ENCODE measurements at places on chromosomes 13 and 19. TPM values are rescaled to one million over a fixed set of nuclear protein-coding genes. Genes with fewer than 3 reads are reported as not detected.

Gene PSG7
- not detected for total RNA-seq

DNA sequence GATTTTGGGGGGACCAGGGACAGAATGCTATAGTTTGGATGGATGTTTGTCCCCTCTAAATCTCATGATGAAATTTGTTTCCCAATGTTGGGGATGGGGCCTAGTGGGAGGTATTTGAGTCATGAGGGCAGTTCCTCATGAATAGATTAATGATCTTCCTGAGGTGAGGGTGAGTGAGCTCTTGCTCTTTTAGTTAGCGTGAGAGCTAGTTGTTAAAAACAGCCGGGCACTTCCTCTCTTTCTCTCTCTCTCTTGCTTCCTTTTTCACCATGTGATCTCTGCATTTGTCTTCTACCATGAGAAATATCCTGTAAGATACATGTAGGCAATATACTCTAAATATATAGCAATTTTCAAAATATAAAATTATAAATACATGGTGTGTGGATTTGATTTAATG lies 290.8 kb upstream of the PCDH9 start:
- no peak for DNase-seq

DNA sequence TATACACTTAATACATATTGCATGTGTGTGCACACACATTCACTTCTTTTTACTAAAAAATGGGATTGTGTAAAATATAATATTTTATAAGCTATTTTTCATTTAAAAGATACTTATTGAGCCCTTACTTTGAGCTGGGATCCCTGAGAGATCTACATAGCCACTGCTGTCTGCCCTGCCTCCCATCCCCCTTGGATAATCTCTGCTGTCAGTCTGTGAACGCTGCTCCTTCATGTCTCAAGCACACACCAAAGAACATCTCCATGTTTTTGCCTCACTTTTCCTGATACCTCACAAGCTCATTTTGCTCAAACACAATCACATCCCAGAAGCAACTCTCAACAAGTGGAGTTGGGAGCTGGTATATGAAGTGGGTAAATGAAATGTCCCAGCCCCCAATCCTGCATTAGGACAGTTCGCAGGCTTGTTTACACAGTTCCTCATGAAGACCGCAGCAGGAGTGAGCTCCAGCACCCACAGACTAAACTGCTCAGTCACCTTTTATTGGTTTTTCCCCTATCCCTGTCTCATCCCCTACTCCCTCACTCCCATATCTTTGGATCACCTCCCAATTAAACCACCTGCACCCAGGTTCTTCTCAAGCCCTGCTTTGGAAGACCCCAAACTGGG lies 108.3 kb upstream of the FRY start:
- no peak for DNase-seq

Gene UPF3A
- 41.1 TPM for total RNA-seq

Gene ZNF559
- total RNA-seq, result 11.7 TPM

DNA sequence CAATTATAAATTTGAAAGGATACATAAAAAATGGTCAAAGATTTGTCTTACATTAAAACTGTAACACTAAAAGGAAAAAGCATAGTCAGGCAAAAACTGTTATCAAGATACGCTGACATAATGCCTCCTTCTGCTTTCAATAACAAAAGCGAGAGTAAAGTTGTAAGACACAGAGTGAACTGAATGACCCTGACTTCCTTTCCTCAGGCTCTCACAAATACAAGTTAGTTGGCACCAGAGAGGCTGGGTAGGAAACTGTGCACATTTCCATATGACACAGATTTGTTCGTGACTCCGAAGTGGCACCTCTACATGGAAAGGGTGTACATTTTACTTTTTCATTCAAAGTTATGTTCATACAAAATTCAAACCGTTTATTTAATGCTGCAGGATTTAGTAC lies 15.4 kb downstream of the FGF14 start:
- no peak for DNase-seq

DNA sequence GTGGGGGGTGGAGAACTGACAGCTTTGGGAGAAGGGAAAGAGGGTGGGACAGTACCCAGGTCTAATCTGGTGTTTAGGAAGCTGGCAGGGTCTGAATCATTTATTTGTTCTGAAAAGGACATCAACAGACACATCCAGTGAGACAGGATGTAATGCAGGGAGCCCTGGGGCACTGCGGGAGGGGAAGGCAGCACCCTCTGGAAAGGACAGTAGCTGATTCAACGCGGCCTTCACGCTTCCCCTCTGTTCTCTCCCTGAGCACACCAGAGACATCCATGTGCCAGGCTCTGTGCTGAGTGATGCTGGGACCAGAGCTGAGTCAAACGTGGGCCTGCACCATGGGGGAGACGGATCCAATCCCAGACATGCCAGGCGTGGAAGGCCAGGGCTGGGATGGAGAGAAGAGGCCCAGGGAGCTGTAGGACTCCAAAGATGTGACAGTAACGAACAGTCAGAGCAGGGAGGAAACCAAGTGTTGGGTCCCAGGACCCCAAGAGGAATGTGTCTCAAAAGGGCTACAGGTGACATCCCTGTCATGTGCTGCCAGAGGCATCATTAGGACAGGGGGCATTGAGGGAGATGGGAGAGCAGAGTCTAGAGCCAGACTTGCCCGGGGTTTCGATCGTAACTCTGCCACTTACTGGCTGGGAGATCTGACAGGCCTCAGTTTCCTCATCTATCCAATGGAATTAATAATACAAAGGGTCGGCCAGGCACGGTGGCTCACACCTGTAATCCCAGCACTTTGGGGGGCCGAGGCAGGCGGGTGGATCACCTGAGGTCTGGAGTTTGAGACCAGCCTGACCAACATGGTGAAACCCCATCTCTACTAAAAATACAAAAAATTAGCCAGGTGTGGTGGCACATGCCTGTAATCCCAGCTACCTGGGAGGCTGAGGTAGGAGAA lies 1.7 kb downstream of the ETFB start:
- no peak for DNase-seq

GRCh38 chr19:38911388-38912001 lies 491 bp downstream of the CCER2 start:
- no peak for DNase-seq

DNA sequence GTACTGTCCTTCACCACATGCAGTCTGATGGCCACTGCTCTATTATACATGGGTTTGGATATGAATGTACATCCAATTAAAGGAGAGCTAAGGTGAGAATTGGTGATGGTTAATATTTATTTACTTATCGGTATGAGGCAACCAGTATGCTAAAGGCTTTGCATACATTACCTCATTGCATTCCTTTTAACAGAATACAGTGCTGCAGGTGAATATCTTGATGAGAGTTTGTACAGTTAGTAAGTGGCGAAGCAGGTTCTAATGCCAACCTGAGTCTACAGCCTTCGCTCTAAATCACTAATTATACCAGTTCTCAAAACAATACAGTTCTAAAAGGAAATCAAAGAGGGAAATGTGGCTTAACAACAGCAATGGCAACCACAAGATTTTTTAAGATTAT lies 284.1 kb downstream of the ITGBL1 start:
- DNase-seq, result no peak

Gene MEDAG
- total RNA-seq, result not detected

Gene GFY
- not detected for total RNA-seq

DNA sequence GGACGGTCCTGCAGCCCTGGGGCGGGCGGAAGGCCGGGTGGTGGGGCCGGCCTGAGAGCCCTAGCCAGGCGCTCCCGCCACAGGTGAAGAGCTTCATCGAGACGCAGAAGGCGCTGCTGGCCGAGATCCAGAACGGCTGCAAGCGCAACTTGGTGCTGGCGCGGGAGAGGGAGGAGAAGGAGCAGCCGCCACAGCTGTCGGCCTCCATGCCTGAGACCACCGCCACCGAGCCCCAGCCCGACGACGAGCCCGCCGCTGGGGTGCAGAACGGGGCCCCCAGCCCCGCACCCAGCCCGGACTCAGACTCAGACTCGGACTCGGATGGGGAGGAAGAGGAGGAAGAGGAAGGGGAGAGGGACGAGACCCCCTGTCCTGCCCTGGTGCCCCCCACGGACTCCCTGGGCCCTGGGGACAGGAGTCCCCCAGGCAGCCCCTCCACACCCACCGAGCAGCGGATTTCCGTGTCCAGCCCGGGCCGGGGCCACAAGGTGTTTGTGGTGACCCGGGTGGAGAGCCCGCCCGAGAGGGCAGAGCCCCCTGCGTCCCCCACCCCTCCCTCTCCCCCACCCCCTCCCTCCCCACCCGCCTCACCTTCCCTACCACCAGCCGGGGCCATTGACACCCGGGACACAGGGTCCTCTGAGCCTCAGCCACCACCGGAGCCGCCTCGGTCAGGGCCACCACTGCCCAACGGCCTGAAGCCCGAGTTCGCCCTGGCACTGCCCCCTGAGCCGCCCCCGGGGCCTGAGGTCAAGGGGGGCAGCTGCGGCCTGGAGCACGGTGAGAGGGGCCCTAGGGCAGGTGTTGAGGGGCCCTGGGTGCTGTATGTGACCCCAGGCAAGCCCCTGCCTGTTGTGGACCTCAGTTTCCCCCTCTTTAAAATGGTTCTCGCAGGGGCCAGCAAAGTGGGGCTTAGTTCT lies 15.3 kb downstream of the NKPD1 start:
- DNase-seq, result no peak

DNA sequence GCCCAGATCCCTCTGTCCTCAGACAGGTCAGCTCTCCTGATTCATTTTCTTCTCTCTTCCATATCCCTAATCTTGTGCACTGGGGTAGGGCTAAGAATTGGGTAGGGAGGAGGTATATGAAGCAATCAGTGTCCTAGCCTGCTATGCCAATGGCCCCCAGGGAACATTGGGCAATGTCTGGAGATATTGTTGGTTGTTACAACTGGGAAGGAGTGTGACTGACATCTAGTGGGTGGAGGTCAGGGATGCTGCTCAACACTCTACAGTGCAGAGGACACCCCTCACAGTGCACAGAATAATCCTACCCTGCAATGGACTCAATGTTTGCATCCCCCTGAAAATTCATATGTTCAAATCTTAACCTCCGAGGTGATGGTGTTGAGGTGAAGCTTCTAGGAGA lies 57.5 kb downstream of the CPAMD8 start:
- DNase-seq, result no peak

- no peak for DNase-seq
Observed at GRCh38 chr13:103222683-103223082, 156.5 kb upstream of the SLC10A2 start.

Measured in activated CD4-positive, alpha-beta T cell treated with anti-CD3 and anti-CD28 coated beads for 36 hours (primary cell).